ENCODE measurements at places on chromosomes 5 and 9. TPM values are rescaled to one million over a fixed set of nuclear protein-coding genes. Genes with fewer than 3 reads are reported as not detected.

DNA sequence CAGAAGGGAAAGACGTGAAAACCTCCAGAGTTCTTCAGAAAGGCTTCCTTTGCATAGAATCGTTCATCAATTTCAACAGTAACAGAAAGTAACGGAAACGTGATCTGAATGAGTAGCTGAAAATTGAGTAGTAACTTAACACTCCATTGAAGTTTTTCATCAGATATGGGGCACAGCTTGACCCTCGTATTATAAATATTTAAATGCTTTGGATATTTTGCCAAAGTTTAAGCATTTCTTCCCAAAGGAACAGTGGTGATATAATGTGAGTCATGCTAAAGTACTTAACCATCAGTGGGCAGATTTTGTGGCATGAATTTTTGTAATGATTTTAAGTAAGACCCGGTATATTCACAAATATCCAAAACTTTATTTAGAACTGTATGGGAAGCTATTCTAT is 67.4 kb upstream of the ADAMTS19 start:
- no peak for DNase-seq

GRCh38 chr5:104431981-104432380 is 869.4 kb upstream of the NUDT12 start:
- DNase-seq = no peak

DNA sequence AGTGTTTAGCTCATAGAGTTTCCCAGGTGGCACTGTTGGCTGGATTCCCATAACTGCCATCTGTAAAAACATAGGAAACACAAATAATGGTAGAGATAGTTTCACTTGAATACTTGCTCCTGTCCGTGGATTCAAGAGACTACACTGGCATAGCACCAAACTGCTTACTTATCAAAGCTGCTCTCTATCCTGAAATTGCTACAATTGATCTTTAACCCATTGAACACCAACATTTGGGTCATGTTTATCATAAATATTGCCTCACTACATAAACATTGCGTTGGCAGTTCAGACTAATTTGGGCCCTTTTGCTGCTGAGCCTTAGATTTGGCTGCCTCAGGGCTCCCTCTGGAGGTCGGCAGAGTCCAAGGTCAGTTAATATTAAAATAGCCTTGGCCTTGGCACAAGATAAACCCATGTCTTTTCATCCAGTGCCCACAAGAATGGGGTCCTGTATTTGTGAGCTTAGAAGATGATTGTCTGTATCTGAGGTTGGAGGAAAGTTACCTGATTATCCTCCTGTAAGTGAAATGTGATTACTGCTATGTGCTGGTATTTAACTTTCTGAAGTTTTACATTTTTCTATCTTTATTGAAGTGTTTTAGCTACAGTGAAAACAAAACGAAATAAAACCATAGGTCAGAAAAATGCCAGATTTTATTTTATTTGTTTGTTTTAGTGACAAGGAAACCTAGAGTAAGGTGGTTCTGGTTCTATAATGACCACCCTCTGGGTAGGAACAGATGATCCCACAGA is 4.0 kb upstream of the RANBP3L start:
- DNase-seq = peak; percentile 13

TRPM6 gene
- total RNA-seq = 0.07 TPM

GRCh38 chr5:151345187-151345807 is 2.1 kb downstream of the SLC36A2 start:
- DNase-seq = no peak

- no peak for DNase-seq
Measured at GRCh38 chr5:110413856-110414255, 312.6 kb downstream of the TMEM232 start.

RASEF gene
- 0.07 TPM for total RNA-seq

DNA sequence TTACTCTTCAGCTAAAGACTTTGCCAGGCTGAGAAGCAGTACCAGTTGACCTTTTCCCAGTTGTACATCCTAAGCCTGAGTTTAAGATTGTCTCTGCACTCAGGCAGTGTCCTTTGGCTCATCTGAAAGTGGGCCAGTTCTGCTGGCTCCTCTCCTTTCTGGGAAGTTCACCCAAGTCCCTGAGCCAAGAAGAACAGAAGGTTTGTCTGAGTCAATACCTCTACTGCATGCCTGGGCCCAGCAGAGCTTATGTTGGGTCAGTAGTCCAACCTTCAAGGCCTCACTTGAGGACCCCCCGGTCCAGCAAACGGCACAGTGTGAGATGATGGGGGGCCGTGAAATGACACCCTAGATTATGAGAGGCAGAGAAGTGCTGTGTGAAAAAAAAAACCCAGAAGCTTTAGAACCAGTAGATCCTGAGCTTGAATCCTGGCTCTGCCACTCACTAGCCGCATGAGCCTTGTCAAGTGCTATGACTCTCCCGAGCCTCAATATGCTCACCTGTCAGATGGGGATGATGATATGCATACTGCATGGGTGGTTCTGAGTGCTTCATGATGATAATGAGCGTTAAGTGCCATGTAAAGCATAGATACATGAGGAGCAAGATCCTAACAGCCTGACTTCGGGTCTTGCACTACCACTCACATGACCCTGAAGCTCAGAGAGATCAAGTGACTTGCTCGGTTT is 156.0 kb downstream of the MACROH2A1 start:
- DNase-seq = no peak

GRCh38 chr5:133373121-133373870 is 239.0 kb downstream of the FSTL4 start:
- DNase-seq = no peak

DNA sequence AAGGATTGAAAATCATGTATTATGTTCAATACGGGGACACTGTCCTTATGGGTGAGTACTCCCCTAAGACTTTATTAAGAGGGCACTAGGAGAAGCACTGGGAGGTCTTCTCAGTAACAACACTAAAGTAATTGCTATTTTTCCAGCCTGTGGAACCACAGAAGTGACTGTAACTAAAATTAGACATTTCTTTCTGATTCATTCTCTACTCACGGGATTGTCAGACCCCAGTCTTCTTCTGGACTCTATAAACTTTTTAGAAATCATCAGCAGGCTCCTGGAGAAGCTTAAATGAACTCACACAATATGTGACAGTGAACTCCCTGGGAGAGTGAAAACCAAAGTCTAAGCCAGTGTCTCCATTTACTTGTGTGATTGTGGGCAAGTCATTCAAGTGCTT is 14.5 kb downstream of the TLR4 start:
- no peak for DNase-seq

Measured in pulmonary artery endothelial cell (primary cell).